ENCODE measurements at places on chromosomes 2 and 18. TPM values are rescaled to one million over a fixed set of nuclear protein-coding genes. Genes with fewer than 3 reads are reported as not detected.

Gene KYNU
- total RNA-seq = 0.18 TPM

Gene SNORC
- 3.4 TPM for total RNA-seq

Gene NCKAP5
- total RNA-seq = 0.55 TPM

Gene SMAD2
- total RNA-seq = 105 TPM

Gene GALR1
- 0.07 TPM for total RNA-seq

Gene SIX3
- total RNA-seq = 6.6 TPM

Gene OBSL1
- 221 TPM for total RNA-seq

Gene SP9
- 0.07 TPM for total RNA-seq

Gene NAT8
- total RNA-seq = not detected

Gene ALPG
- 0.94 TPM for total RNA-seq

Gene IHH
- total RNA-seq = not detected

Gene RGPD8
- 8.3 TPM for total RNA-seq

Gene RAB11FIP5
- 16.0 TPM for total RNA-seq

Gene ARHGAP25
- total RNA-seq = 3.4 TPM

Gene RTKN
- 66.6 TPM for total RNA-seq

Gene L3MBTL4
- total RNA-seq = 1.3 TPM

Gene MPP4
- total RNA-seq = not detected

Gene NETO1
- total RNA-seq = 33.1 TPM

Gene ST8SIA3
- 2.3 TPM for total RNA-seq

Gene MYO7B
- 0.02 TPM for total RNA-seq

Gene TUBA4B
- not detected for total RNA-seq

Gene UCN
- total RNA-seq = 0.68 TPM

Gene TMEM37
- 9.6 TPM for total RNA-seq

Gene PLEK
- total RNA-seq = 0.37 TPM

Gene HAAO
- 8.4 TPM for total RNA-seq

Gene COLEC11
- total RNA-seq = 1.3 TPM

Gene ECEL1
- total RNA-seq = 21.9 TPM

Gene ASB18
- not detected for total RNA-seq

Gene RNU2-63P
- 5.2 TPM for total RNA-seq

Gene TLX2
- 0.26 TPM for total RNA-seq

Gene REL
- 8.4 TPM for total RNA-seq

Gene KIAA1328
- total RNA-seq = 5.5 TPM

Gene UGT1A5
- not detected for total RNA-seq

Gene HOXD8
- total RNA-seq = not detected

Gene POTEC
- total RNA-seq = not detected

Gene CLEC4F
- not detected for total RNA-seq

Gene TACR1
- 0.23 TPM for total RNA-seq

Gene MAPRE3
- total RNA-seq = 10.3 TPM

Gene GKN1
- not detected for total RNA-seq

Gene RBM44
- 0.71 TPM for total RNA-seq

Gene CD207
- total RNA-seq = not detected

Gene PROKR1
- 4.4 TPM for total RNA-seq

Gene FBXO41
- total RNA-seq = 21.5 TPM
